Activated CD4-positive, alpha-beta T cell treated with anti-CD3 and anti-CD28 coated beads, Interleukin-2, amount 50 U/mL, for 1 hour (primary cell): ENCODE measurements at places on chromosomes 7 and 10.
A peak's percentile ranks its signal among the peaks of the same experiment; 100 is the strongest.

DNA sequence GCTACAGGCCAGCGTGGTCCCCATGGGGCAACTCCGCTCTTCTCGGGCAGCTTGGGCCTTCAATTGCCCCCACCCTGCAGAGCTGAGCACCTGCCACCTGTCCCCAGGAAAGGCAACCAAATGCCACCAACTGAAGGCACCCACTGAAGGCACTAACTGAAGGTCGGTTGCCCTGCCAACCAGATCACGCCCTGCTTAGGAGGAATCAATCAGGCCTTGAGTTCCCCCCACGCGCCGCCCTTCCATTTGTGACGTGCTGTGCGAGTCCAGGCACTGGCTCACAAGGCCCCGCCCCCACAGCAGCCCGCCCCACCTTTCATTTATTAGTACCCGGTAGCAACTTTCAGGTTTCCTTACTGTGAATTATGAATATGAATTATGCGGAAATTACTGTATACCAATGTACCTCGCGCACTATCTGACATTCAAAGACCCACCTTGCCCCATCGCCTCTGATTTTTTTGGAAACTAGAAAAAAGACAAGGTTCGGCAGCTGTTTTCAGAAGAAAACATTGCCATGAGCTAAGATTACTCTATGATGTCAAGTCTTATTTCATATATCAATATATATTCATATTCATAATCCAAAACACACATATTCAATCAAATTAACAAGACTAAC, 83.6 kb upstream of the ABI1 start:
- no peak for DNase-seq

DNA sequence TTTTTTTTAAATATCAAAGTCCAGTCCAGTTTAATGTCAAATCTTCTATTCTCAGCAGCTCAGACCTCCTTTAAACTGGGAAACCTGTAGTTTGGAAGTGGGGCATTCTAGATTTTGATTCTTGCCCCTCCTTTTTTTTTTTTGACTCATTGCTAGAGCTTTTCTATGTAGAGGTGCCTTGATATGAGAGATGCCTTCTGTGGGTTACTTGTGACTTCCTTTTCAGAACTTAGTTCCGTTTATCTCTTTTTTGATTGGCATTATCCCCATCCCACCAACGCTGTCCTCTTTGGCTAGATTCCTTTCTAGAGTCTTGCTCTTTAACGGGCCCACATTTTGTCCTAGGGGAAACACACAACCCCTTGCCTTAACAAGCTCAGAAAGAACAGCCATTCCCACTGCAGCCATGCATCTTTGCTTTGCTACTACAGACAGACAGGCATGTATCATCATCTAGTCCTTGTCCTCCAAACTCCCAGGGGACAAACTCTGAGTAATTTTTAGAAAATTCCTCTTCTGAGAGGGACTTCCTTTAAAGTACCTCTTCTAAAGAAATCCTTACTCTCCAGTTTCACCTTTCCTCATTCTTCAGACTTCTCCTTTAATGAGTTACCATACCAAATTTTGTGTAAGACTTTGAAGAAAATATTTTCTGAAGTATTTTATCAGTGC, 153.6 kb downstream of the PHF14 start:
- DNase-seq = no peak

DNA sequence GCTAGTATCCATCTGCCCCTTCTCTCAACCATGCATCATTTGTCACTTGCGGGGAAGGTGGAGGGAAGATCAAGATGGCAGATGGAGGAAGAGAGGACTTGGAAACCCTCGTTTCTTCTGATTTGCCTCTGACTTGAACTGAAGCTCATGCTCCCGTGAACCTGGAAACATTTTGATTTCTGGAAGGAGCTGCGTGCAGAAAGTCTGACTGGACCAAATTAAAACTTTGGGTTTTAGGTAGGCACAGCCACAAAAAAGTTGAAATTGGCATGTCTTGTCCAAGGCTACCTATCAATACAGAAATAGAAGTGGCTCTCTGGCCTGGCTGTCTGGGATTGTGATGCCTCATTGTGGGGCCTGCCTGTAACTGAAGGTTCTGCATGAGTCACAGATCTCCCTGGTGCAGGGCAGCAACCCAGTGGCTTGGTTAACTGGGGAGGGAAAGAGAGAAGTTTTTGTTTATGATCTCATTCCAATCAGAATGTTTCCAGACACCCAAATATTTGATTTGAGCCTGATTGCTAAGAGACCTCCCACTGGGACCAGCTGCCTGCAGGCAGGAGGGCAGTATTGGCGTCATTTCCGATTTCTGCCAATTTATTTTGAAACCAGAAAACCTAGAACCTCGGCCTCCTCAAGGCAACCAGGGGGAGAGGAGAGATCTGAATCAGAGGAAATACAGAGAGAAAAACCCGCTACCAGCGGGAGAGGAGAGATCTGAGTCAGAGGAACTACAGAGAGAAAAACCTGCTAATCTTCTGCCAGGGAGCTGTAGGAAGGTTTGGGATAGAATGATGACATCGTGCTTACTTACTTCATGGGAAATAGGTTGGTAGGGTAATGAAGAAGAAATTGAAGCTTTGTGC, 363.6 kb downstream of the ANKRD30A start:
- no peak for DNase-seq

DNA sequence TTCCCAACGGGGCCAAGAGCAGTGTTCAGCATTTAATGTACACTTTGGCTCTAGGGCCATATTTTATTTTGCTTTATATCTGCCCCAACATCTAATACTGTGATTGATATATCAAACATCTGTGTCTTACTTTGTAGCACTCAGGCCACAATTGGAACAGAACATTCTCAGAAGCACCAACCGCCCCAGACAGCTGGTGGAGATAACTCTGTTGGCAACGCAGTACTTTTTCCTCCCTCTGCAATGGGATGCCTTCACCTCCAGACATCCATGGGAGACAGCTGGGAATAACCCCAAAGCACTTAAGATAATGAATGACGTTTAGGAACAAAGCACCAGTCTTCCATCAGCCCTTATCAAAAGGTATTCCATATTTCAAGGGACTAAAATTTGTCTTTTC, 57.4 kb downstream of the PIP4K2A start:
- no peak for DNase-seq

GRCh38 chr7:124460056-124460450, 305.5 kb downstream of the GPR37 start:
- no peak for DNase-seq

GRCh38 chr7:143012409-143012808, 14.5 kb downstream of the OR9A2 start:
- DNase-seq = no peak

DNA sequence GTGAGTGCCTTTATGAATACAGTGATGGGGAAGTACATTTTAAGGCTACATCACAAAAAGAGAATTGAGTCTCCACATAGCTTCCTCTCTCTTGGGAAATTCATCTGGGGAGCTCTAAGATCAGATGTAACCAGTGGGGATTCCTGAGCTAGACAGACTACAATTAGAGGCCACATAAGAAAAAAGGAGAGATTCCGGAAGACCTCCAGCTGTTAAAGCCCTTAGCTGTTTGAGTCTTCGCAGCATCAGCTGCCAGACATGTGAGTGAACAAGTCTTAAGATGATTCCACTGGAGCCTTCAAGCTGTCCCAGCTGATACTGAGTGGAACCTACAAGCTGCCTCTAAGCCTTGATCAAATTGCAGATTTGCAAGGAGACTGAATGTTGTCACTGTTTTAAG, 448.5 kb downstream of the NXPH1 start:
- no peak for DNase-seq

- no peak for DNase-seq
Measured at GRCh38 chr10:20879136-20879535, 18.0 kb downstream of the NEBL start.

DNA sequence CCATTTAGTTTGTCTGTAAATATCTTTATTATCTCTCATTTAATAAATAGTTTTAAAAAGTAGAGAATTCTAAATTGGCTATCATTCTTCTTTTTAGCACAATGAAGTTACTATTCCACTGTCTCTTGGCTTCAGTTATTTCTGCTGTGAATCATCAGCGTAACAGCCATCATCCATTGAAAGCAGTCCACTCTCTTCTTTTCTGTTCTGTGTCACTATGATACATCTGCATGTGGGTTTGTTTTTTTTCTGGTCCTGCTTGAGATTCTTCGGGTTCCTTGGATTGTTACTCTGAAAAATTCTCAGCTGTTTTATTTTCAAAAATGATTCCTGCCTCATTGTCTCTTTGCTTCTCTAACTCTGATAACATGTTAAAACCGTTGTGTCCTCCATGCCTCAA, 52.5 kb downstream of the CSGALNACT2 start:
- DNase-seq = no peak

DNA sequence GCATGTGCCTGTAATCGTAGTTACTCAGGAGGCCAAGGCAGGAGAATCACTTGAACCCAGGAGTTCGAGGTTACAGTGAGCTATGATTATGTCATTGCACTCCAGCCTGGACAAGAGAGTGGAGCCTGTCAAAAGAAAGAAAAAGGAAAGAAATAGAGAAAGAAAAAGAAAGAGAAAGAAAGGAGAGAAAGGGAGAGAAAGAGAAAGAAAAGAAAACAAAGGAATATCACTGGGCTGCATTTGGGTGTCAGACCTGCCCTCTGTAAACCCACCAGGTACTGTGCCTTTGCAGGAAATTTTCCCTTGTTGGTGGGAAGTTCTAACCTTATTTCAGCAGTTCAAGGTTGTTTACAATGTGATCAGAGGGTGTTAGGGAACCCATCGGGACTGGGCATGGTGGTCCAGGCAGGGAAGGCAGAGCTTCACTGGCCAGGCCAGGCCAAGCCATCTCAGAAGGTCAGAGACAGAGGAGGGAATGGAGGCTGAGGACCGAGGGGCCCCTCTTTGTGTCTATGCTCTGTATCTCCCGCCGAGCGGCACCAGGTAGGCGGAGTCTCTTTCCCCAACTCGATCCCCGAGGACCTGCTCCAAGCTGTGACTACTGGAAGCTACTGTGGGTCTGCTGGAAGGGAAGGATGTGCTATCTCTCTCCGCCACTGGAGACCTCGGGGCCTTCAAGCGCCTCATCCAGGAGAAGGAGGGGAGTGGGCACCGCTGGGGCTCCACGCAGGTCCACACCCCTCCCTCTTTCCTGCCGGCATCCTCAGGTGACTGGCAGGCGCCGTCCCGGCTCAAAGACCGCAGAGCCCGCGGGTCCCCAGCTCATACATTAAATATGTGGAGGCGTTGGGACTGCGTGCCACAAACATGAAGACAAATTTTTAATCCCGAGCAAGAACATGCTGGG, 15.2 kb upstream of the KAZALD1 start:
- DNase-seq = no peak

DNA sequence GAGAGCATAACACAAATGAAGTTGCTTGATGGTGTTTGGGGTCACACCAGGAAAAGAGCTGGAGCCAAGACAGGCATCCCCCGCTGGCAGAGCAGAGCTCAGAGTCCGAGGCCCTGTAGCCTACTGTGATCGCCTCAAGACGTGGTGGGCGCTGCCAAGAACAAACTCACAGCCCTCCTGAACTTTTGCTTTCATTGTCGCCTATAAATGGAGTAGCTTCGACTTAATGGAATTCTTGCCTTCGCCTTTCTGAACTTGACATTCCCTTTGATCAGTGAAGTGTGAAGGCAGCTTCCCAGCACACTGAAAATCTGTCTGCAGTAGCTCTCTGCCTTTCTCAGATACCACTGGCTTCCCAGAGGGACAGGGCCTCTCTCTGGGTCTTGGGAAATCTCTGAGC, 21.3 kb downstream of the CPXM2 start:
- DNase-seq = no peak

GRCh38 chr10:23439961-23440889, 1.4 kb downstream of the OTUD1 start:
- DNase-seq = peak; percentile 20

DNA sequence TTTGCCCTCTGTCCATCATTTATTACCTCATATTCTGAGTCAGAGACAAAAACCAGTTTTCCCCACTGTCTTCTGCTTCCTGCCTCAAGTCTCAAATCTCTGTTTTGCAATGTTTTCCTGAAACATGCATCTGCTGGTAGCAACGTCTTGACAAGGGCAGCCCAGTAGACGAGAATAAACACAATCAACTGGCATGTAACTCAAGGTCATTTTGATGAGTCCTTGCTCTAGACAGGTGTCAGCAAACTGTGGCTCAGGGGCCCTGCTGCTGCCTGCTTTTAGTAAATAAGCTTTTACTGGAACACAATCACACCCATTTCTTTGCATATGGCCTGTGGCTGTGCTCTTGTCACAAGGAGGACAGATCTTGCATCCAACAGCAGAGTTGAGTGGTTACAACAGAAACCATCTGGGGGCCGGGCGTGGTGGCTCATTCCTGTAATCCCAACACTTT, 59.8 kb downstream of the ITIH5 start:
- no peak for DNase-seq

GRCh38 chr10:78298835-78299234, 265.2 kb downstream of the RPS24 start:
- no peak for DNase-seq

DNA sequence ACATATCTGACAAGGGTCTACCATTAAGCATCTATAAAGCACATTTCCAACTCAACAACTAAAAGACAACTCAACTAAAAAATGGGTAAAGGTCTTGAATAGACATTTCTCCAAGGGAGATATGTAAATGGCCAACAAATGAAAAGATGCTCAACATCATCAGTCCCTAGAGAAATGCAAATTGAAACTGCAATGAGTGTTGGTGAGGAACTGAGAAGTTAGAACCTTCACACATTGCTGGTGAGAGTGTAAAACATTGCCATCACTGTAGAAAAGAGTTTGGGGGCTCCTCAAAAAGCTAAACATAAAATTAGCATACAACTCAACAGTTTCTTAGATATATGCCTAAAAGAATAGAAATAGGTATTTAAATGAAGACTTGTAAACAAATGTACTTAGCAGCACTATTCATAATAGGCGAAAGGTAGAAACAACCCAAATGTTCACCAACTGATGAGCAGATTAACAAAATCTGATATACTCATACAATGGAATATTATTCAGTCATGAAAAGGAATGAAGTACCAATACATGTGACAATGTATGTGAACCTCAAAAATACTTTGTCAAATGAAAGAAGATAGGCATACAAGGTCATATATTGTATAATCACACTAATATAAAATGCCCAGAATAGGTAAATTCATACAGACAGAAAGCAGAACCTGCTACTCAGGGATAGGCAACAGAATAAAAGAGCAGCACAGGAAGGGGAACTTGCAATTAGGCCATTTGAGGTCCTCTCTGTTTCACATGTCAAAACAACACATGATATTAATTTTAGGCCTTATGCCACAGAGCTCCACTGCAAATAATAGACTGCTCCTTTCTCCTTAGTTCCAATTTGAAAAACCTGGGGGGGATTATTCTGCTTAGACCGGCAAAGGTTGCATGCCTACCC, 10.6 kb upstream of the LRRC72 start:
- DNase-seq = no peak

DNA sequence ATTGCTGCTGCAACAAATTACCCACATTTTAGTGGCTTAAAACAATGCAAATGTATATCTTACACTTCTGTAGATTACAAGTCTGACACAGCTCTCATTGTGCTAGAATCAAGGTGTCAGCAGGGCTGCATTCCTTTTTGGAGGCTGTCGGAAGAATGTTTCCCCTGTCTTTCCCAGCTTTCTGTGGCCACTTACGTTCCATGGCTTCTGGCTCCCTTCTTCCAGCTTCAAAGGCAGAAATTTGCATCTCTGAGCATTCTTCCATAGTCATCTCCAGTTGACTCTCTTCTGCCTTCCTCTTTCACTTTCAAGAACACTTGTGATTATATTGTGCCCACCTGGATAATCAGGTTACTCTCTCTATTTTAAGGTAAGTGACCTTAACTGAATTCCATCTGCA, 125.3 kb downstream of the GPR158 start:
- DNase-seq = no peak

GRCh38 chr10:89887830-89888229, 186.4 kb downstream of the KIF20B start:
- no peak for DNase-seq
